Right lung (tissue), 10 donors: ENCODE measurements at places on chromosomes 5 and 9. TPM values are rescaled to one million over a fixed set of nuclear protein-coding genes. Genes with fewer than 3 reads are reported as not detected.

GRCh38 chr5:39785410-39785809 lies 360.6 kb upstream of the DAB2 start:
- no peak for DNase-seq

GRCh38 chr9:83981126-83981871 lies 694 bp downstream of the RMI1 start:
- peak; percentile 21 for DNase-seq

DNA sequence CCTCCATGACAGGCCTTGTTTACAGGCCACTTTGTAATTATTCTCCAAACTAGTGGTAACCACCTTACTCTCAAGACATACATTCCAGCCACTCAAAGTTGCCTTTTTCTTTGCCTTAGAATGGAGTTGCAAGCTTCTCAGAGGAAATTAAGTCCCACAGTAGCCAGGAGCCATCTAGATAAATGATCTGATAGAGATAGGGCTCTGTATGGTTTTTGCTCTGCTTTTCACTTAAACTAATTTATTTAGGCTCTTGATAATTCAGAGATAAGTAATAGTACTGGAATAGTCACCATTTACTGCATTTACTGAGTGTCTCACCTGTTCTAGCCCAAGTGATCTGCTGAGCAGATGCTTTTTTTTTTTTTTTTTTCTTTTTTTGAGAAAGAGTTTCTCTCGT lies 7.5 kb downstream of the LARP1 start:
- DNase-seq = no peak

DNA sequence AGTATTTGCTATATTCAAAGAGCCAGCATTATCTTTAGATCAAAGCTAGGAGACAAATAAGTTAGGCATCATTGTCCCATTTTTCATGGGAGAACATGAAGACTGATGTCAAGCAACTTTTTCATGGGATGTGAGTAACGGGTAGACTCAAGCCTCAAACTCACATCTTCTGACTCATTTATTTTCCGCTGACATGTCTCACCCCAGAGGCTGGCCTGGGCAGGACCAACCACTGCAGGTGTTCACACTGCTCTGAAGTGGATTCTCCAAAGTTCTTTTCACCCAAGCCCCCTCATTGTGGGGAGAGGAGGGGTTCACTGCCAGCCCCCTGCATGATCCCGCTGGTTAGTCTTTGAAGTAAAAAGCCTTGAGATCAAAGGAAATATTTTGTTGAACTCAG lies 34.9 kb upstream of the BASP1 start:
- no peak for DNase-seq

DNA sequence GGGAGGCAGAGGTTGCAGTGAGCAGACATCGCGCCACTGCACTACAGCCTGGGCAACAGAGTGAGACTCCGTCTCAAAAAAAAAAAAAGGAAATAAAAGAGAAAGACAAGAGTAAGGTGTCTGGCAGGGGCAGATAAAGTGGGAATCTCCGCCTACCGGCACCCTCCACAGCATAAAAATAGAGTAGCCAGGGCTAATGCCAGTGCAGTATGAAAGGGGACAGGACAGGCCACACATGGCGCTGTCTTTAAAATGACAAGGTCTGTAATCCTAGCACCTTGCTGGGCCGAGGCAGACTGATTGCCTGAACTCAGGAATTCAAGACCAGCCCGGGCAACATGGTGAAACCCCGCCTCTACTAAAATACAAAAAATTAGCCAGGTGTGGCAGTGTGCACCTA lies 7.8 kb downstream of the BICD2 start:
- DNase-seq = no peak

DNA sequence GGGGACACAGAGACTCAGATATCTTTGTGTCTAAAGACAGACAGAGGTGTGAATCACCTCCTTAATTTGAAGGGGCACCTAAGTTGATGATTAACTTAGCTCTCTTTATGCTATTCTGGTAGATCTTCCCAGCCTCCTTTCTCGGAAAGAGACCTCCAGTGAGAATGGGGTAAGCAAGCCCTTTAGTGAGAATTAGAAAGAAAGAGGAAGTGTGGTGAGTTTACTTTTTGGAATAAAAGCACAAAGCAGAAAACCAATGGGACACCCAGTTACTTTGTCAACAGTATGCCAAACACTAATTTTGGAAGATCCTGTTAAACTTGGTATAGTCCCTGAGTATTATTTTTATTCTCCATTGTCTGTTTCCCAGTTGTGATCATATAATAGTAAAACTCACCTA lies 302.8 kb upstream of the RASA1 start:
- DNase-seq = no peak

- DNase-seq = no peak
Observed at GRCh38 chr9:113899205-113899604, 23.1 kb downstream of the ZNF618 start.

GRCh38 chr5:149811453-149811852 lies 81.3 kb downstream of the PPARGC1B start:
- DNase-seq = no peak

DNA sequence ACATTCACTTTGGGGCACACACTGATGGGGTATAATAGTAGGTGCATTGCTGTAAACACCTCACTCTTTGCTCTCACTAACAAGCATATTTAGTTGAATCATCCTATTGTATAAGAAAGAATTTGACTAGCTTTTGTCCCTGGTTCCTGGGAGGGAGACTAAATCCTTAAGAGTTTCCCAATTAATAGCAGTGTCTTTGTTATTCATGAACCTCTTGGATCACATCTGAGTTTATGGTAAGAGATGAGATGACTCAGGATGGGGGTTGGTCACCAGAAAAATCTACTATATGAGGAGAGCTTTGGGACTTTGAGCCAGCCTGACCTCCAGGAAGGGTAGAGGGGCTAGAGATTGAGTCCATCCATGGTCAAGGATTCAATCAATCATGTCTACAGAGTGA lies 56.8 kb downstream of the PUM3 start:
- no peak for DNase-seq

The JAK2 gene
- 16.1 TPM for polyA plus RNA-seq

The FGF10 gene
- 46.5 TPM for polyA plus RNA-seq

The PCDHGA4 gene
- 2.4 TPM for polyA plus RNA-seq

The SOX30 gene
- 0.24 TPM for polyA plus RNA-seq

The C5orf24 gene
- 81.9 TPM for polyA plus RNA-seq
